ENCODE measurements at places on chromosomes 11 and 22.

DNA sequence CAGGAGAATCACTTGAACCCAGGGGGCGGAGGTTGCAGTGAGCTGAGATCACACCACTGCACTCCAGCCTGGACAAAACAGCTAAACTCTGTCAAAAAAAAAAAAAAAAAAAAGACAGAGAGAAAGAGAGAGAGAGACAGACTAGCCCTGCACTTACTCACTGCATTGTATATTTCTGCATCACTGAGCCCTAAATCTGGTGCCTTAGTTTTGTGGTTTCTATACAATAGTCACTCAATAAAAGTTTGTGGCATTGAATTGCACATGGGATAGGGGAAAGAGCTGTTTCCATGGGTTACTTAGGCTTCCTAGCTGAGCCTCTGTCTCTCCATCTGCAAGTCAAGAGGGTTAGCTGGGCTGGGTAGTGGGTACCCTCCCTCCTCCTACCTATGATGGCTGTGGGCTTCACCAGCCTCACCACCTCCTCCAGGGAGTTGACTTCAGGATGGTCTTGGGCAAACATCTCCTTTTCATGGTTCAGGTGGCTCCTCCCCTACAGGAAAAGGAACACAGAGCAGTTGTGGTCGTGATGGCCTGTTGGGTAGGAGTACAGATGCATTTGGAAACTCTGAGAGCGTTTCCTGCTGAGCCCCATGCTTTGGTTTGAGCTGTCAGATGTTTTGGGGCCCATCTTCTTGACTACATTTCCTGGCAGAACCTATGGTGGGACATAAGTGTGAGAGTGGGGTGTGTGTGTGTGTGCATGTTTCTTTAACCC, 73.2 kb downstream of the CCDC81 start:
- peak; percentile 27 for DNase-seq

- no peak for DNase-seq
Measured at GRCh38 chr22:46556775-46557174, 19.4 kb upstream of the CELSR1 start.

DNA sequence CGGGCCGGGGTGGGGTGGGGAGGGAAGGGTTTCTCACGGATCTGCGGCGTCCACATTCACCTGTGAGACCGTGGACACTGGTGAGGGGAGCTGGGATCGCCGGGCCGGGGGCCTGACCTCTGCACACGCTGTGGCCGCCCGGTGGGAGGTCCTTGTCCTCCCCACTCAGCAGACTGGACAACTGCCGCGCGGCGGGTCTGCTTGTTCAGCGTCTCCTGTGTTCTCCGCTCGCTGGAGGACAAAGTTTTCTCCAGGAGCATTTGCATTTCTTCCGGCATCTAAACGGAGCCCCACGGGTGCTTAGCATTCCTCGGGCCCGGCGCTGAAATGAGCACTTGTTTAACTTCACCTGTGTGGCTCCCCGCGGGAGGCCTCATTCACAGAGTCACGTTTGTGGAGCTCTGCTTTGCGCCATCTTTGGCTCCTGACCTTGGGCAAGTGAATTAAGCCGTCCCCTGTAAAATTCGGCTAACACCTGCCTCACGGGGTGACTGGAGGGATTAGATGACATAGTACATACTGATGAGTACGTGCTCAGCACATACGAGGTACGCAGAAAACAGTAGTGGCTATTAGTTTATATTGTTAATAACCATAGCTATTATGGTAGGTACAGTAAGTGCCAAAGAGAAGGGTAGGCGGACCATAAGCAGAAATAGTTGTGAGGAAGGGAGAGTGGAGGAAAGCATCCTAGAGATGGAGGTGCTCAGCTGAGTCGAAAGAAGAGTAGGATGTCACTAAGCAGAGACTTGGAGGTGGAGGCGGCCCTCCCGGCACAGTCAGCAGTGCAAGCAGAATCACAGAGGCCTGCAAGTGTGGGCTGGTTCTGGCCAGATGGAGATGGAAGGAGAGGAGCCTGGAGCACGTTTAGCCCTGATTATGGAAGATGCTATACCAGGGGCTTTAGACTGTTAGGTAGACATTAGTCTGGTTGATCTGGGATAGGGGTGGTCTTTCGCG, 885 bp downstream of the TRMU start:
- DNase-seq, result no peak

DNA sequence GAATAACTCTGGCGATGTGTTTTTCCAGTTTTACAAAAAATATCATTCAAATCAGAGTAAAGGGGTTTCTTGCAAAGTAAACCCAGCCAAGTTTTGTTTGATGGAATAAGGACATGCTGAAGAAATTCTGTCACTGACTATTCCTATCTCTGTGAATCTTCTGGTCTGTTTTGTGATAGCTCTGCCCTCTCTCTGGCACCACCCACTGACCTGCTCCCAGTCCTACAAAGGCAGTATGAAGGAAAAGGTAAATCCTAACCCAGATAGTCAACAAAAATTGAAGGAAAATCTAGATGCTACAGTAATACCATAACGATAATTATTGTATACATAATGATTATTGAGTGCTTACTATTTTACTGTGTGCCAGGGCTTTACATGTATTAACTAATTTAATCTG, 76.3 kb upstream of the TP53AIP1 start:
- DNase-seq, result no peak

DNA sequence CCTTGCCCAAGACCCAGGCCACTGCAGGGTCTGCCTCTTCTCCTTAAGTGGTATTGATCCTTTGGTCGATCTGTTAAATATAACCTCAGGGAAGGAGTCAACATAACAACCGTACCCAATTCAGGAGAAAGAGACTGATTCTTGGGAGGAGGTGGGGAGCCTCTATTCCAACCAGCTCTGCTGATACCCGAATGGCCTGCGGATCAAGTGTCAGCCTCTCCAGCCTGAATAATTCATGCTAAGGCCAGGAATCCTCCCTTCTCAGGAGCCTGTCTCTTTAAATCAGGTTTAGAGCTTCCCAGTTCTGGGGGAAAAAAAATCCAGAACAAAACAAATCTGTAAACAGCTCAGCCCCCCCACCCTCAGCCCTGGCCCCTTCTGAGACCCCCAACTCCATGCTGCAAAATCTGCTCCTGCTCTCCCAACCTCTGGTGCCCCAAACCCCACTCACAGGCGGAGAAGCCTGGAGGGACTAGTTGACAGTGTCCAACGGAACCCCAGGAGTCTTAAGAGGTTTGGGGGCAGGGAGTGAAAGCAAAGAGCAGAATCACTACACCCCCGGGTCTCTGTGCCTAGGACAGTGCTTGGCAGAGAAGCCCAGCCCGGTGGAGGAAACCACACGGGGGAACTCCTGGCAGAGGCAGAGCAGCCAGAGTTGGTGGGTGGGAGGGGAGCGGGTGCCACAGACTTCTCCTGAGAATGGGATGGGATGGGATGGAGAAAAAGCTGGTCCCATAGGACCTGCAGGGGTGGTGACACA, 863 bp upstream of the TPBGL start:
- DNase-seq, result no peak

- no peak for DNase-seq
Measured at GRCh38 chr11:64989416-64989815, 7.4 kb downstream of the BATF2 start.

- DNase-seq, result no peak
Measured at GRCh38 chr11:19873730-19874129, 161.1 kb downstream of the NAV2 start.

DNA sequence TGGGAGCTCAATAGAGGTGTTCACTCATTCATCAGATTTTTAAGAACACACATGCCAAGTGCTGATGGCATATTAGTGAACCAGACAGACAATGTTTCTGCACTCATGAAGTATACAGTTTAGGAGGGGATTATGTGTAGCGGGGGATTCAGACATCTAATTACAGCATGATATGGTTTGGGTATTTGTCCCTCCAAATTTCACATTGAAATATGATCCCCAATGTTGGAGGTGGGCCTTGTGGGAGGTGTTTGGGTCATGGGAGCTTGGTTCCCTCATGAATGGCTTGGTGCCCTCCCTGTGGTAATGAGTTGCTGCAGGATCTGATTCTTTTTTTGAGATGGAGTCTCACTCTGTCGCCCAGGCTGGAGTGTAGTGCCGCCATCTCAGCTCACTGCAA, 8.9 kb upstream of the RAB3IL1 start:
- DNase-seq, result no peak

DNA sequence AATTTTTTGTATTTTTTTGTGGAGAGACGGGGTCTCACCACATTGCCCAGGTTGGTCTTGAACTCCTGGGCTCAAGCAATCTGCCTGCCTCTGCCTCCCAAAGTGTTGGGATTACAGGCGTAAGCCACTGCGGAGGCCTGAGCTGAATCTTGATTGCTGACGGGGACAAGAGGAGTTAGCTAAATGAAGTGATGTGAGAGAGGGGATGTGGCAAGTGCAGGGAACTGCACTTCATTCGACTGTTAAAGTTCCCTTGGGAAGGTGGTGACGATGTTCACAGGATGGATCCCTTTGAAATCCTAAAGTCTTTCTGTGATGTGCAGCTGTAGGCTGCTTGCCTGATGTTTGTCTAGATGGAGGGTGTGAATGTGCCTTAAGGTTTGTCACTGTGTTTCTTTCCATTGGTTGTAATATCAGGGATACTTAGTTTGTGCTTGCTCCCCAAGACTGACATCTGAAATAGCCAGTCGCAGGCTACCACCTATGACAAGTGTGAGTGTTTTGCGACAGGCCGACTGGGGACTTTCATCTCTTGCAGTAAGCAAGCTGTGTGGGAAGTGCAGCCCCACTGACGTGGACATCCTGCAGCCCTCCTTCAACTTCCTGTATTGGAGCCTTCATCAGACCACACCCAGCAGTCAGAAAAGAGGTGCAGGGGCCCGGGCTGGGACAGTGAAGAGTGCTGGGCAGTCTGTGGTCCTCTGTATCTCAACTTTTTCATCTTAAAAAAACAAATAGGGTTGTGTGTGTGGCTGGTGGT, 19.6 kb upstream of the CCDC134 start:
- peak; percentile 80 for DNase-seq

- no peak for DNase-seq
Measured at GRCh38 chr11:2789791-2790567, 90.2 kb upstream of the KCNQ1OT1 start.

DNA sequence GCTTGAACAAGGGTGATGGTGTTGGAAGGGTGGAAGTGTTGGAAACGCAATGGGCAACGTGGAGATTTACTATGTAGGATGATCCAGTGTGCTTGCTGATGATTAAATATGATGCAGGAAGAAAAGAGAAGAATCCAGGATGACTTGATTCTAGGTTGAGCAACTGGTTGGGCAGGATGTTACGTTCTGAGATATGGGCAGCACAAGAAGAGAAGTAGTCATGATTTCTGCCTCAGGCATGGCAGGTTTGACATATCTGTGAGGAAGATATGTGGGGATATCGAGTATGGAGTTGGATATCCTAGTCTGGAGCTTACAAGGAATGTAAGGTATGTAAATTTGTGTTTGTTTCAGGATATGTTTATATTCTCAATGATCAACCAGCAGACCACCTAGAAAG, 1.9 kb downstream of the OR52K1 start:
- DNase-seq, result no peak

DNA sequence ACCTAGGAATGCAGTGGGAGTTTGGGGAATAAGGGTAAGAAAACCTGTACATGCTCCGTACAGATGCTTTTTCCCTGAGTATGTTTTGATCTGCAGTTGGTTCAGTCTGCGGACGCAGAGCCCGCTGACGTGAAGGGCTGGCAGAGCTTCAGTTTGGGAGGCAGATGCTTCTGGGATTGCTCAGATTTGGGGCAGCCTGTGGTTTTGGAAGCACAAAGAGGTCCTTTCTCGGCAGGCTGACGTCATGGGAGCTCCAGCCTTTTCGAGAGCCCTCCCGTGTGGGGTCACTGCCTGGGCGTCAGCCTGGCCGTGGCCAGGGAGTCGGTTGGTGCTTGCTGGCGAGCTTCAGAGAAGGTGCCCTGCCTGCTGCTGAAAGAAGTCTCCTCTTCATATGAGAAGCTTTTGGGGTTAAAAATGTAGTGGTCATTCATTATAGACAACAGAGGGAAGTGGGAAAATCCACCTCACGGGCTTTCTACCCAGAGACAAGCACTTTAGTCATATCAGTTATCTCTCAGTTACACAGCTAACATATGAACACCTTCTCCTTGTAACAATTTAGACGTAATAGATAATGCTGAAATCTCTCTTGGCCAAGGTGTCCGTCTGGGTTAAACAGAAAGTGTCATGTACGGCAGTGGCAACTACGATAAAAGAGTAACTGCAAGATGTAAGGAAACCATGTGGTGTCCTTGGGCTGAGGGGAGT, 26.8 kb downstream of the TPCN2 start:
- DNase-seq, result no peak

GRCh38 chr11:2413742-2414579, 13.4 kb downstream of the TSSC4 start:
- DNase-seq, result no peak

DNA sequence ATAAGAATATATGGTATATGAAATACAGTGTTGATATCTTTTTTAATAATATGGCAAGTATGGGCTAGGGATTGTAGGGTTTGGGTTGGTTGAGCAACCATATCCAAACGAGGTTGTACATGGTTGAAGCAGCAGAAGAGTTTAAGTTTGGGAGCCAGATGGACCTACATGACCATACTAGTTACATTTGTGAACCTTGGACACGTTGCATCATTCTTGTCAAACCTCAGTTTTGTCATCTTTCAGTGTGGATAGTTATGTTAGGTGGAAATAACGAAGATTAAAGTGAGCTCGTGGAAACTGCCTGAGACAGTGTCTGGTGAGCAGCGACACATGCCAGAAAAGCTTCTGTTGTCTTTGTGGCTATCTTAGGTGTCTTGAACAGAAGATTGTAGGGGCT, 307.1 kb upstream of the KIRREL3 start:
- DNase-seq, result no peak

- DNase-seq, result no peak
Measured at GRCh38 chr11:9769621-9770020, 105.7 kb downstream of the SWAP70 start.

GRCh38 chr11:23885801-23886200, 611.1 kb upstream of the LUZP2 start:
- no peak for DNase-seq

GRCh38 chr11:46827995-46828394, 18.1 kb downstream of the CKAP5 start:
- DNase-seq, result no peak

DNA sequence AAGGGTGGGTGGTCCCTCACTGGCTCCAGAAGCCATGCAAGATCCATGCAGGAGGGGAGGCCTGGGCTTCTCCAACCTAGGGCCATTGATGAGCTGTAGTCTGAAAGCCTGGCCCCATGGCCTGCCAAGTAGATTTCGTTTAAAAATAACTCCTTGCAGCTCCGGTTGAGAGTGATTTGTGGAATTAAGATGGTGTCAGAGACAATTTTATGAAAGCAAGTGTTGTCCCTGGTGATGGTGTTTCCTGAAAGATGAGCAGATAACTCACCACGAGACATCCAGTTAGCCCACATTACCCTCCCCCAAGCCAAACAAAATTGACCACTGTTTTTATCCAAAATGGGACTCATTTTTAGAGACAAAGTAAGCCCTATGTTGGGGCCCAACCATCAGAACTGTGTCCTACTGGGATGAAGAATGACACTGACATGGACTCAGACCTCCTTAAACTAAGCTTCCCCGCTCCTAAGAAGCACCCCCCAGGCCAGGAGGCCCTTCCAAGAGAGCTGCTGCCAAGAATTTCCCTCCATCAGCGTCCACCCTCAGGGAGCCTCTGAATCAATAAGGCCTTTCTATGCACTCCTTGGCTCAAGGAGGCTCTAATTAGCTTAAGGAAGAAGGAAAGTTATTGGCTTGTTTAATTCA, 174.2 kb upstream of the NCAM1 start:
- DNase-seq, result no peak

Data from stimulated activated CD4-positive, alpha-beta T cell treated with anti-CD3 and anti-CD28 coated beads, TNF-alpha, amount 100 ng/mL, for 48 hours (primary cell).